ENCODE measurements at places on chromosomes 1 and 21.
A peak's percentile ranks its signal among the peaks of the same experiment; 100 is the strongest.

GRCh38 chr1:230393722-230394121, 32.4 kb downstream of the PGBD5 start:
- DNase-seq = no peak

DNA sequence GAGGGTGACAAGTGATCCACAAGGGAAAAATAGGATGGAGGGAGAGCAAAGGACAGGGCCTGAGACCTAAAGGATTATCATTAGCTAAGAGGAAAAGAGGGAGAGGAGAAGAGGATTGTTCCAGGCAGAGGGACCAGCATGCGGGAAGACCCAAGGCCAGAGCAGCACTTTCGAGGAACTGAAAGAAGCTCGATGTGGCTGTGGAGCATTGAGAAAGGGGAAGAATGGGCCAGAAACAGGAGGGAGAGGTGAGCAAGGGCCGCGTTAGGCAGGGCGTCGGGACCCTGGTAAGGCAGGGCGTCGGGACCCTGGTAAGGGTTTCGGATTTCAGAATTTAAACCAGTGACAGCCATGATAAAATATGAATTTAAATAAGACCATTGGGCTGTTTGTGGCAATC, 22.8 kb upstream of the CSF1 start:
- no peak for DNase-seq

- no peak for DNase-seq
These were observed 189.6 kb downstream of the TGFBR3 start for GRCh38 chr1:91696321-91696720.

GRCh38 chr1:26856604-26857469, 6.1 kb upstream of the SFN start:
- no peak for DNase-seq

DNA sequence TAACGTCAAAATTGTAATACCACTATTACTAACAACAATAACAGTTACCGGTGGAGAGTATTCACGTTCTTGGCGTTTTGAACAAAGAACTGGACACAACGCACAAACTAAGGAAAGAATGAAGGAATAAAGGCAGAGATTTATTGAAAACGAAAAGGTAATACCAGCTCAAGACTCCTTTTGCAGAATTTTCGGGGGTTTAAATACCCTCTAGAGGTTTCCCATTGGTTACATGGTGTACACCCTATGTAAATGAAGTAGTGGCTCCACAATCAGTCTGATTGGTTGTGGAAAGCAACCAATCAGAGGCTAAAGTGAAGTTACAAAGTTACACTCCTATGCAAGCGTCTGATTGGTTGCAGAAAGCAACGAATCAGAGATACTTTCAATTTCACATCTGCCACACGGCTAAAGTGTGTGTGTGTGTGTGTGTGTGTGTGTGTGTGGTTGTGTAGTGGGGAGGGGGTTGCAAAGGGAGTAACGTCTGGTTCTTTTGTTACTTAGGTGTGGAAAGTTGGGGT, 1.1 kb upstream of the GTF2B start:
- DNase-seq = peak; percentile 94

DNA sequence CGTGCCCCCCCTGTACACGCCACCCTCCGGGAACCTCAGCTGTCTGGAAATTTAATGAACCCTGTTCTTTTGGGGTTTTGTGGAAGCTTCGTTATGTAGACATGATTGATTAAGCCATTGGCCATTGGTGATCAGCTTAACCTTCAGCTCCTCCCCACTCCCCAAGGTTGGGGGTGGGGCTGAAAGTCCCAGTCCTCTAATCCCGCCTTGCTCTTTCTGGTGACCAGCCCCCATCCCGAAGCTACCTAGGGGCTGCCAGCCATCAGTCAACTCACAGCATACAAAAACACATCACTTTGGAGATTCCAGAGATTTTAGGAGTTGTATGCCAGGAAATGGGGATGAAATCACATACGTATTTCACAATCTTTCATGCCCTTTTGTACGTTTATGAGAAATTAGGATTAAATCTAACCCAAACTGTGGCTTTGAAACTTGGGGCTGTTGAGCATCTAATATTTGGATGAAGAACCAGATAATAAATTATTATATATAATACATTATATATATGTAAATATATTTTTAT, 52.3 kb downstream of the BACE2 start:
- DNase-seq = no peak

GRCh38 chr1:53896635-53897229, 2.7 kb downstream of the DIO1 start:
- no peak for DNase-seq

DNA sequence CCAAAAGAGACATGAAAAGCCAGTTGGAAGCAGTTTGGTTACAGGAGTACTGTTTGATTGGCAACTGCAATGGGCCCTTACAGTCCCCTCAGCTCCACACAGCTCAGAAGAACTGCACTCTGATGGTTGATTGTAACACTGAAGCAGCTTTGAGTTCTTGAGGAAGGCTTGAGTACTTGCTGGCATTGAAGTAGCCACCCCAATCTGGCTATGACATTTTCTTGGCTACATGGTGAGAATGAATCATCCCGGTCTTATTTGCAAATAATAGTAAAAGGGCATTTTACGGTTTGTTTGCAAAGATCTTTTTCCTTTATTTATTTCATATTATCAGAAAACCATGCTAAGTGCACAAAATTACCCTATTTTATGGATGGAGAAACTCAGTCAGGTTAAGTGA, 159.7 kb upstream of the BEND5 start:
- no peak for DNase-seq

- no peak for DNase-seq
These were observed 57.8 kb upstream of the CACNA1E start for GRCh38 chr1:181425566-181425965.

DNA sequence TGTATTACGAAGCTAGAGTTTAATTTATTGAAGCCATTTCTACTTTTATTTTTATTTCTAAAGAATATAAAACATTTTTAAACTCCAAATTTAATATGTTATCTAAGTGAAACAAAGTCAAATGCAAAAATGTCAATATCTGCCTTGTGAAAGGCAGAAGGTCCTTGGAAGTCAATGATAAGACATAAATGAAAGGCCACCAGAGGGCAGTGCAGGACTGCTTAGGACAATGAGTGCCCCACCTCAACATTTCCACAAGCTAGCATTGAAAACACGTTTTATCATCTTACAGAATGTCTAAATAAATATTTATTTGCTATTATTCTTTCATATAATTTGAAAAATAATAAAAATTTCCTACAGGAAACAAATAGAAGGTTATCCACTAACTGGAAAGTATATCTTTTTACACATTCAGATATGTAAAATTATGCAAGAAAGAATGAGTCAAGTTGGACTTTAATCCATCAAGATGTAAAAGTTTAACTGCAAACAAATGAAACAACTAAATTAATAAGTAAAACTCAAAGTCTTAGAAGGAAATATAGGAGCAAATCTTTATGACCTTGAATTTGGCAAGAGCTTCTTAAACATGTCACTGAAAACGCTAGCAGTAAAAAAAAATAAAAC, 140.1 kb upstream of the FMN2 start:
- peak; percentile 24 for DNase-seq

DNA sequence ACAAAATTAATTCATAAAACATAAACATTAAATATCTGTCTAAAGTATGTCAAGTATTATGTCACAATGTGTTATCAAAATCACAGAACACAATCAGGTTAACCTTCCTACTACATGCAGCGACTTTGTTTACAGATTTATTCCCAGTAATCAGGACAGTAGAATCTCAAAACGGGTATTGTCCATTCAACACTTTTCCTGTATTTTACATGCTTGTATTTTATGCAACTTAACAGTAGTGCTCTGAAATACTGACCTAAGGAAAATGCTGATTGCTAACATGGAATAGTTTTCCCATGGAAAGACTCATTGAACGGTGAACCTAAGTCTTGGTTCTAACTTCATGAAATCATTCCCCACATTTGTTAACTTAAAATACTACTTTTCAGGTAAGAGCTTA, 2.3 kb downstream of the SERBP1 start:
- DNase-seq = no peak

GRCh38 chr1:11132563-11133293, 33.1 kb upstream of the EXOSC10 start:
- DNase-seq = no peak

DNA sequence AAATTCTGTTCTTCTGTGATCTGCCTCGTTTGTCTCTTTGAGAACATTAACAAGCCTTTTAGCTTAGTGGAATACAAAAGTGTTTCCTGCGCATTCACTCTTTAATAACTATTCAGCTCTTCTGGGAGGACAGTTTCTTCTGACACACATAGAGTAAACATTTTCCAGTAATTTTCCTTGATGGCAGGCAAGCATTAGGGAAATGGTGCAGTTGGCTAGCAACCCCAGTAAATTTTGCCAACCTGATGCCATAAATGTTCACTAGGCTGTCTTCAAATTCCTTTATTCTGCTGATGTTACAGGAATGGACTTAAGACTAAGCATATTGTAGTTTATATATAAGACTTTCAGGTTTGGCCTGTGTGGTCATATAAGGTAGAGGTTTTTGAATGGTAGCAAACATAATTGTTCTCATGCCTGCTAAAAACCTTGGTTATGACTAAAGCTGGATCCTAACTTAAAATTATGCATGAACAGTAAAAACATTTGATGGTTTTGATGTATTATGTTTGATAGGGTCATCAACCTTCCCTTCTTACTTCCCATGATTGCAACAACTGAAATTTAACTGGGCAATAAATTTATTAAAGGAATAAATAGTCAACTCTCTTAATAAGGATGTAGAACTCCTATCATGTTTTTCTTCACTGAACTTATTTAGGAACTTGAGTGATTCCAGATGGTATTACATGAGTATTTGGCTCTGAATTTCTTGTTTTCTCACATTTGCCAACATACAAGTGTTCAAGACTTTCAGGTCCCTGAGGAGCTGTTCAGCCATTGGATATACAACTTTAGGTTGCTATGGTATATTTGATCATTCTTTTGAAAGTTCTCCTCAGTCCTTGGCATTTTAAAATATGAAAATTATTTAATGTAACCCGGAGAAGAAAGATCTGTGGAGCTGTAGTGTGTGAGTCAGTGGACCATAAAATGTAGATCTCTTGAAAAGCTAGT, 223.4 kb downstream of the FMN2 start:
- DNase-seq = no peak

DNA sequence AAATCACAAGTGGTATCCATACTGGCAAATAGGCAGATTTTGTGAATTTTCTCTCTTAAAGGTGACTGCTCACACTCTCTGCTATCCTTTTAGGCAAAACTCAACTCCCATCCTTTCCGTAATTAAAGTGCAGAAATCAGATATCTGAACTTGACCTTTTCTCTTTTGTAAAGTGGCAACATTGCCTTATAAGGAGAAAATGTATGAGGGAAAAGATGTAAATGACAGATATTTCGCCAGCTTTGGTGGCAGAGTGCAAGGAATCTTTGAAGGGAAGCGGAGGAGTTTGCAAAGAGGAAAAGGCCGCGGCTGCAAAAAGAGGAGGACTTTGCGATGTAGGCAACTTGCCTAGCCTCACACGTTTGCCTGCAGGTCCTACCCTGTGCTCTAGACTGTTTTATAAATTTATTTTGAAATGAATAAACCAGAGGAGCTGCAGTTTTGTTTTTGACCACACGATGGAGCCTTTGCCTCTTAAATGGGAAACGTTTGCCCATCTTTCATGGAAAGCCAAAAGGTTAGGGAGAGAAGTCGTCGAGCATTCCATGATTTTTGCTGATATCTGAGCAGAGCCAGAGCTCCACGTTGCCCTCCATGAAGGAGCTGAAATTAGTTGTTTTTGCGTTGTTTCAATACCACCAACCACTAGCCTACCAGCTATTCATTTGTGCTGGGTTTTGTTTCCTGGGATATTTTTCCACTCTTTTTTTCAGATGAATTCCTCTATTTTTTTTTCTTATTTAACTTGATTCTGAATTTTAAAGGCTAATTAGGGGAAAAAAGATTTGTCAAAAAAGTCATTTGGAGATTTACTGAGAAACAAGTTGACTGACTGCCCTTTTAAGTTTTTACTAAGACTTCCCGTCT, 242.3 kb downstream of the LMX1A start:
- peak; percentile 54 for DNase-seq
